Body of pancreas (tissue), 4 donors: ENCODE measurements at places on chromosomes 1 and 21. TPM values are rescaled to one million over a fixed set of nuclear protein-coding genes. Genes with fewer than 3 reads are reported as not detected.

The AADACL3 gene
- total RNA-seq: not detected

The B3GALT5 gene
- 5.6 TPM for total RNA-seq

GRCh38 chr1:165426745-165427144 lies 18.2 kb downstream of the RXRG start:
- DNase-seq: no peak

- no peak for DNase-seq
These were observed 355.6 kb upstream of the ST6GALNAC5 start for GRCh38 chr1:76511558-76512179.

- no peak for DNase-seq
These were observed 14.4 kb downstream of the RALGPS2 start for GRCh38 chr1:178739285-178740045.

The AGBL4 gene
- total RNA-seq: 0.78 TPM

The NUDC gene
- total RNA-seq: 33.2 TPM

DNA sequence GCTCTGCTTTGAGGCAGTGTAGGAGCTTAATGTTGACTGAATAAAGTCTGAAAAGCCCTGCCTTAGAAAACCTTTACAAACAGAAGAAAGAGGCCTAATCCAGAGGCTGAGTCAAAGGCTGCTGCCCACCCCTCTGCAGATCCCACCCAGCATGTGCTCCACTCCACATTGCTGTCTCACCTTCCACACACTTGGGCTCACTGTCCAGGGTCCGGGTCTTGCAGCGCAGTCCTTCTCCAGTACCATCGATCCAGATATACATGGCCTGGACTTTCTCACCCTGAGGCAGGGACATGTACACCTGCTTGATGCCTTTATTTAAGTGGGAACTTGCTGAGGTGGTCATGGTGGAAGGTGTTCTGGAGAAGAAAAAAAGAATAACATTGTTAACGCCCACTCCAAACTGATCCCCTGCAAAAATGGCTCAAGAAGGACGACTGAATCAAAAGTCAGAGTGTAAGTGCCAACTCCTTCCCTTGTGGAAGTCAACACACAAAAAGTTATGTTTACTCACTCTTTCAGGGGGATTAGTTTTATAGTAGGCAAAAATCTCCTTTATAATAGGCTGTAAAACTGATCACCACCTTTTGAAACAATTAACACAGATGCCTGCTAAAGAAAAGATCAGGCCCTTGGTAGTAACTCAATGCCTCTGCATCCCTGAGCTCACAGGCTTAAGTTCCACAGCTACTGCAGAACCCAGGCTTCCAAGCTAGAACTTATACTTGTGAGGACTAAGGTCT lies 3.0 kb downstream of the GLUL start:
- no peak for DNase-seq

DNA sequence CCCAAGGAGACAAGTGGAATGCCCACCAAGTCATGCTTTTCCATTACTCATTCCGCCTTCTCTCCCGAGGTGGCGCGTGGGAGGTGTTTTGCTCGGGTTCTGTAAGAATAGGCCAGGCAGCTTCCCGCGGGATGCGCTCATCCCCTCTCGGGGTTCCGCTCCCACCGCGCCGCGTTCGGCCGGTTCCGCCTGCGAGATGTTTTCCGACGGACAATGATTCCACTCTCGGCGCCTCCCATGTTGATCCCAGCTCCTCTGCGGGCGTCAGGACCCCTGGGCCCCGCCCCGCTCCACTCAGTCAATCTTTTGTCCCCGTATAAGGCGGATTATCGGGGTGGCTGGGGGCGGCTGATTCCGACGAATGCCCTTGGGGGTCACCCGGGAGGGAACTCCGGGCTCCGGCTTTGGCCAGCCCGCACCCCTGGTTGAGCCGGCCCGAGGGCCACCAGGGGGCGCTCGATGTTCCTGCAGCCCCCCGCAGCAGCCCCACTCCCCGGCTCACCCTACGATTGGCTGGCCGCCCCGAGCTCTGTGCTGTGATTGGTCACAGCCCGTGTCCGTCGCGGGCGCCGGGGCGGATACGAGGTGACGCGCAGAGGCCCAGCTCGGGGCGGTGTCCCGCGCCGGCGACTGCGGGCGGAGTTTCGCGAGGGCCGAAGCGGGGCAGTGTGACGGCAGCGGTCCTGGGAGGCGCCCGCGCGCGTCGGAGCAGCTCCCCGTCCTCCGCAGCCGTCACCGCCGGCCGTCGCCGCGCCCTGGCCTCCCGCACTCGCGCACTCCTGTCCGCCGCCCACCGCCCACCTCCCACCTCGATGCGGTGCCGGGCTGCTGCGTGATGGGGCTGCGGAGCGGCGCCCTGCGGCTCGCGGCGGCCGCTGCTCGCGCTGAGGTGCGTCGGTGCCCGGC lies at the start of gene KIF1B:
TSS of gene KIF1B (plus strand) at position 666 of the 906 bp plus-strand sequence. CDS start 21,759 bp downstream, outside the sequence.
- peak; percentile 99 for DNase-seq

- DNase-seq: no peak
These were observed 110.8 kb upstream of the KAZN start for GRCh38 chr1:14487671-14488070.

- no peak for DNase-seq
These were observed 121.9 kb downstream of the CAPN8 start for GRCh38 chr1:223543560-223543959.

DNA sequence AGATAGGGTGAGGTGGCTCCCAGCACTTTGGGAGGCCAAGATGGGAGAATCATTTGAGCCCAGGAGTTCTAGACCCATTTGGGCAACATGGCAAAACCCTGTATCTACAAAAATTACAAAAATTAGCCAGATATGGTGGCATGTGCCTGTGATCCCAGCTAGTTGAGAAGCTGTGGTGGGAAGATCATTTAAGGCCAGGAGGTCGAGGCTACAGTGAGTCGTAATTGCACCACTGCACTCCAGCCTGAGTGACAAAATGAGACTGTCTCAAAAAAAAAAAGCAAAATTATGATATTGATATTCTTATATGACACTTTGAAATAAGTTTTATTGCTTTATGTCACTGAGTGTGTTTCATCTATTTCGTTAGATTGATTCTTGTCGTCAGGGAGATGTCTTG lies 7.4 kb downstream of the ACADM start:
- no peak for DNase-seq

- DNase-seq: no peak
These were observed 30.3 kb downstream of the INTS7 start for GRCh38 chr1:212004895-212005608.

- DNase-seq: no peak
These were observed 6.1 kb downstream of the TFF3 start for GRCh38 chr21:42308914-42309752.

- no peak for DNase-seq
These were observed 87.5 kb upstream of the KCTD3 start for GRCh38 chr1:215479567-215479966.
